ENCODE measurements at places on chromosomes 1 and 21.

- no peak for DNase-seq
Observed at GRCh38 chr1:236688705-236689104, 2.4 kb downstream of the ACTN2 start.

- no peak for DNase-seq
Observed at GRCh38 chr1:41868241-41868998, 50.3 kb downstream of the HIVEP3 start.

GRCh38 chr1:4220362-4220761 is 320.3 kb upstream of the C1orf174 start:
- no peak for DNase-seq

- no peak for DNase-seq
Observed at GRCh38 chr1:201593200-201593921, 54.4 kb downstream of the NAV1 start.

DNA sequence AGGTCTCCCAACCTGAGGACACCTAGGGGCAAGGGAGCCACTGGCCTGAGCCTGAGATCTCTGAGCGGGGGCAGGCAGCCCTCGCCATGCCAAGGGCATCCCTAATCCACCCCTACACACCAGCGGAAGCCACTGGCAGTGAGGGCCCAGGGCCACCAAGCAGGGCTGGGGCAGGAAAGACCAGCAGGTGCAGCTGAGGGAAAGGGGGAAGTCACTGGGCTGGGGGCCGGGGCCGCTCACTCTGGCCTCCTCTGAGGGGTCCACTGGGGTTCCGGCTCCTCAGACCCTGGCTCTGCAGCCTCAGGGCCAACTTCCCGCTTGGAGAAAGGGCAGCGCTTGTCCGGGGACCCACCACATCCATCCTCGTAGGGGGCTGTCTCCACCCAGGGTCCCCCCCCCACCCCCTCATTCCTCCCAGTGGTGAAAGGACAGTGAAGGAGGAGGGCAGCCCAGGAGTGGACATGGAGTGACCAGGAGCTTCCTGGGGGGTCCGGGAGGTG is 42.5 kb upstream of the ACTRT2 start:
- DNase-seq = no peak

GRCh38 chr1:42777852-42778251 is 6.9 kb upstream of the TMEM269 start:
- no peak for DNase-seq

DNA sequence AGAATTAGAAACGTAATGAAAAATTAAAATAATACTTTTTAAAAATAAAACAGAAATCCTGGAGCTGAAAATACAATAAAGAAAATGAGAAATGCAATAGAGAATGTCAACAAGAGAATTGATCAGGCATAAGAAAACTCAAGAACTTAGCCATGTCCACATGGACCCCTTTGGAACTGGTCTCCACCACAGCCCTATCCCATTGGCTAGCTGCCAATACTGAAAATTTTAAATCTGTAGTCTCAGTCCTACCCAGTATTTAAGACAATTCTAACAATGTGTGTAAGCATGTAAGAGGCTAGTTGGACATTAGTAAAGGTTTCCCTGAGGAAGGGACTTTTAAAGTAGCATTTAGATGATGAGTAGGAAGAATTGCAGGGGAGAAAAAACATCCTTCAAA is 25.8 kb upstream of the RRP15 start:
- DNase-seq = no peak

DNA sequence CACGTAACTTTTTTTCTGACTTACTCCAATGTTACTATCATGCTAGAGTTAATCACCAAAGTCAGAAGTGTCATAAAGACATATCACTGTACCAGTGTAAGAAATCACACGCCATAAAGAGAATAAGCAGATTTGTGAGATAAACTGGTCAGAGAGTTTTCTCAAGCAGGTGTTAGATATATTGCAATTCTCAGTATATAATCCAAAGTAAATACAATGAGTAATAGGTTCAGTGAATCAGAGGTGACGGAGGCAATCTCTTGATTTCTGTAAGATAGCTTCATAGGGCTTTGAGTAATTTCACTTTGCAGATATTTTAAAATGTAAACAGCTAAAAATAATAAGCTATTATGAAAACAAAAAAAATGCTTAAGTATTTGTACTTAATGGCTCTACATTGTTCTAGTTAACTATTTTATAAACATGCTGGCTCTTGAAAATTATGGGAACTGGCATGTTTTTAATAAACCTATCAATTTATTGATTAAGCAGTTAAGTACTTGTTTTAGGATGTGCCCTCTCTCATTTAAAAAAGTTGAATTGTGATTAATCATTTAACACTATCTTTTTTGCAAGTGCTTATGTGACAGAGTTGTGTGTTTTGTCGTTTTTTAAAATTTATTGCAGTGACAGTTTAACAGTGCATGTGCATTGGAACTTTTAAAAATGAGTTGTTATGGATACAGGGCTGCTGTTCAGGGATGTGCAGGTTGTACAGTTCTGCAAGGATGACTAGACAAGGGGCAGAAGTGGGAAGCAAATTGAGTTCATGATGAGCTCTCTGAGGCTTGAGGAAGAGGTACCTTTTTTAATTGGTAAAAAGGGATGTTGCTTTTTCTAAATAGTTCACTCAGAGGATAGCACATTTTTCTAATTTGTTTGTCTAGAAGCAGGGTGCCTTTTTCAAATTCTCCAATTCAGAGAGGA is 119.1 kb downstream of the USP25 start:
- DNase-seq = no peak
